Umbilical cord (tissue), 2 donors: ENCODE measurements at places on chromosomes 4 and X.
A peak's percentile ranks its signal among the peaks of the same experiment; 100 is the strongest.

- no peak for DNase-seq
Measured at GRCh38 chr4:7460566-7460965, 25.8 kb upstream of the PSAPL1 start.

GRCh38 chr4:127238956-127239475, 393.7 kb upstream of the INTU start:
- no peak for DNase-seq

GRCh38 chrX:69153060-69153730, 12.1 kb downstream of the PJA1 start:
- DNase-seq: peak; percentile 95

DNA sequence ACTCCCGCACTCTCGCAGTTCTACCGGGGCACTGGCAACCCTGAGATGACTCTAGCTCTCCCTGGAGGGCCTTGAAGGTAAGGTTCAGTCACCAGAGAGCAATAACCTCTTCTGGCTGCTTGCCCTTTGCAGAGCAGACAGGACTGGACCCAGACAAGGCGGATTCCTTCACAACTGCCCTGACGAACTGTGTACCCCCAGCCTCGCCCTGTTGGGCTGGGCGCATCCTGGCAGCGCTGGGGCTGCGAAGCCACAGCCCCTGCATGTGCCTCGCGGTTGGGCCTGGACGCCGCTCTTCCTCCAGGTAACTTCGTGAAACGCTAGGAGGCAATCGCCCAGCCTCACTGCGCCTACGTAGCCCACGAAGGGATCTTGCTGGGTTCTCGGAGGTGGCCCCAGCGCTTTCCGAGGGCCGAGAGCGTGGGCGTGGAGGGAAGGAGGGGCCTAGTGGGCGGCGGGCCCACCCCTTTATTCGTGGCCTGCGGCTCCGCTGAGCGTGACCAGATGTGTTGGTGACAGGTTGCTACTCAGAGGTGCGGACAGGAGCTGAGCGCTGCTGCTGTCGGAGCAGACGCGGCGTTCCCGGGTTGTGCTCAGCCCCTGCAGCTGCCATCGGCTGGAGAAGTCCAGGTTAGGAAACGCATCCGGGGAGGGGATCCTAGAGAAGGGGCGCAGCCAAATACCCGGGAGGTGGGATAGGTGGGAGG, 1.9 kb upstream of the MAMLD1 start:
- no peak for DNase-seq

DNA sequence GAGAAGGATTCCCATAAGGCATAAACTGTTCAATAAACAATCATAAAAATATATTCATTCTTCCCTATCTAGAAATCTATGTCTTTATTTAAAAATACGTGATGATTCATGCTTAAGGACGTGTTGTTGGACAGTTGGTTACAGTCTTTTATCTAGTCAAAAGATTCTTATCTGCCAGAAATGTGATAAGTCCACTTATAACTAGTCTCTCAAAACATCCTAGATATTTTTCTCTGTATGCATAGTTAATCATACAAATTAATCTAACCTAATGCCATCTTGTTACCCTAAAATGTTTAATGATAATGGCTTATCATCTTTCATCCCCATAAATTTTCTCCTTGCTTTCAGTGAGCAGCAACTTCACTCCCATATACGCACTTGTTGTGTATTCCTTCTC, 89.0 kb downstream of the SLC39A8 start:
- no peak for DNase-seq
